ENCODE measurements at places on chromosomes 12 and 14.
A peak's percentile ranks its signal among the peaks of the same experiment; 100 is the strongest.

DNA sequence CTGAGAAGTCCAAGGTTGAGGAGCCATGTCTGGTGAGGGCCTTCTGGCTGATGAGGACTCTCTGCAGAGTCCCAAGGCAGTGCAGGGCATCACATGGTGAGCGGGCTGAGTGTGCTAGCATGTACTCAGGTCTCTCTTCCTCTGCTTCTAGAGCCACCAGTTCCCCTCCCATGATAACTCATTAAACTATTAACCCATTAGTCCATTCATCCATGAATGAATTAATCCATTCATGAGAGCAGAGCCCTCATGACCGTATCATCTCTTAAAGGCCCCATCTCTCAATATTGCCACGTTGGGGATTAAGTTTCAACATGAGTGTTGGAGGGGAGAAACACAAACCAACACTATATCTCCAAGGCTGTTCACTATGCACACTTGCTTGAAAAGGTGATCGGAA is 83.7 kb downstream of the TMEM30B start:
- no peak for DNase-seq

- DNase-seq: no peak
Measured at GRCh38 chr12:129075460-129076208, 222.4 kb downstream of the GLT1D1 start.

DNA sequence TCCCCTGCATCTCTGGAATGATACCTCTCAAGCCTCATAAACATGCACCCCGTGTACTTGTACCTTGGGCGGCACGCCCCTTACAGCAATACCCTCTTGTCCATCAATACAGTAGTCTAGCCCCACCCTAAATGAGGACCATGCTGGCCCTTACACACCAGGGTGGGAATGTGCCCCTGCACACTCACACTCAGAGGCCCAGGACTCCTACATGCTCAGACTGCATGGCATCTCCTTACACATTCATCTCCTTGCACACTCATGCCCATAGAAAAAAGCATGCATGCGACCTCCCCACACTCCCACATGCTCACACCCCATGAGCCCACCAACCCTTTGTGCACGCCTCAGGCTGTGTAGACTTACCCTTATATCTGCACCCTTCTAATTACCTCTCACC is 22.0 kb downstream of the ITGA7 start:
- DNase-seq: no peak

GRCh38 chr12:19761463-19761862 is 322.2 kb downstream of the AEBP2 start:
- no peak for DNase-seq

GRCh38 chr12:50088577-50089335 is 3.6 kb downstream of the SMARCD1 start:
- peak; percentile 69 for DNase-seq

- peak; percentile 7 for DNase-seq
Measured at GRCh38 chr12:124655698-124656516, 88.5 kb upstream of the NCOR2 start.

GRCh38 chr12:92213166-92213565 is 67.5 kb upstream of the BTG1 start:
- no peak for DNase-seq

DNA sequence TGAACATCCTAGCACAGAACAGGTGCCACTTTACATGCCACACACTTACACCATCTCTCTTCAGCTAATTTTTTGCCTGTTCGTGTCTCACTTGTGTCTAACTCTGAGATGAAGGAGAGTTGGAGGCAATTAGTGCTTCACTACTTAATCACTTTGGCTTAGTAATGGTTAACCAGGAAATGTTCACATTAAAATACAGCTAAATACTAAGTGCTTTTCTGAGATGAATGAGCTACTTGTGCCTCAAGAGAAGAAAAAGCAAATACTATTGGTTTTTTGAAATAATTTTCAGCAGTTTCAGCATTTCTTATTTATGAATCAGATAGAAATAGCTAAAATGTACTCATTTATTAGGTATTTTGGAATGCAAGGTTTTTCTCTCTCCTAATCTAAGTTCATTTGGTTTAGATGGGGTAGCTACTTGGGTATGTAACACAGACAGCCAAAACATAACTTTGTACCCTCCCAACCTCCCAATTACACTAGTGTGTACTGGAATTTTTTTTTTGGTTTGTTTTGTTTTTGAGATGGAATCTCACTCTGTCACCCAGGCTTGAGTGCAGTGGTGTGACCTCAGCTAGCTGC is 1474.1 kb upstream of the SEL1L start:
- DNase-seq: no peak

- no peak for DNase-seq
Measured at GRCh38 chr12:121184425-121184824, 25.5 kb upstream of the P2RX4 start.

GRCh38 chr14:26199590-26200370 is 398.1 kb downstream of the NOVA1 start:
- DNase-seq: peak; percentile 22

Data from NCI-H2081 (cell line).